Cerebellar nuclear complex (tissue), 1 donor: ENCODE measurements at places on chromosomes 11 and 22.

DNA sequence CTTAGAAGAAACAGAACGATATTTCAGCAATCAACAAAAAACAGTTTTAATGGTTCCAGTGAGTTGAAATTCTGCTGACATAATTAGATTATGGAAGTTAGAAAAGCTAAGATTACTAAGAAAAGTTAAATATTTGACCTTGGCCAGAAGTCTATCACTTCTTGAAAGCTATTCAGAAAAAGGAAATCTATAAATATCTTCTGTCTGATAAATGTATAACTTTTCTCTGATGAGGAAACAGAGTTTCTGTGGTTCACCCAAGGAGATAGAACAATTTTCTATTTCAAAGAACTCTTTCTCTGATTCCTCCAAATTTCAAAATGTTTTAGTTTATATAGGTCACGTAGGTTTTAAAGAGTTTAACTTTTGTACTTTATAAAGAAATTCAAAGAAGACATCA is 438.4 kb upstream of the CHORDC1 start:
- DNase-seq = no peak

DNA sequence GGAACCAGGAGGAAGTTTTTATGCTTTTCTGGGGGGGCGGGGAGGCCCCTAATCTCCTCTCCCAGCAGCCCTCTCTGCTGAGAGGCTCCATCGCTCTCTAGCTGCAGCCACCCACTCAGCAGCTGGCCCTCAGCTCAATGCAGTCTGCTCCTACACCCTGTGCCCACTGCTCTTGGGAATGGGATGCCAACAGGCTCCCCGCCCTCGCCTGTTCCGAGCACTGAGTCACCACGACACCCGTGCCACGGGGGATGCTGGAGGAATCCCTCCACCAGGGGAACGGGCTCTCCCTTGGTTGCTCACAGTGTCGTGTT is 23.5 kb upstream of the SUSD2 start:
- no peak for DNase-seq

GRCh38 chr22:24102366-24103200 is 78.7 kb upstream of the SUSD2 start:
- no peak for DNase-seq

- DNase-seq = no peak
These were observed 12.3 kb upstream of the ASRGL1 start for GRCh38 chr11:62324731-62325556.

GRCh38 chr11:102615077-102615893 is 9.8 kb downstream of the MMP20 start:
- no peak for DNase-seq

GRCh38 chr22:37910890-37911672 is 5.0 kb downstream of the MICALL1 start:
- DNase-seq = no peak

DNA sequence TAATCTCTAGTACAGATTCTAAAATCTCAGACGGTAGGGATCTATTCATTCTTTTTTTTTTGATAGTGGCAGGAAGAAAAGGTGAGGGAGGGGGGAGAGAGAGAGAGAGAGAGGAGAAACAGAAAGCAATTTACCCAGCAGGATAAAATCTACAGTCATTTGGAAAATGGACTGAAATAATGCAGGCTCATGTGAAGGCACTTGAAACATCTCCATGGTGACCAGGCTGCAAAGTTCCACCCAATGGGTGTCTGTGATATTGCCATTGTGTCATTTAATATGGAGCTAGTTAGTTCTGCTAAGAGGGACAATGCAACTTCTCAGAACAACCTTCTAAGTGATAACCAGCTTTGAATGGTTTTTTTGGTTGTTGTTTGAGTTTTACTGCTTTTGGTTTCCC is 165.2 kb upstream of the RAG2 start:
- no peak for DNase-seq

DNA sequence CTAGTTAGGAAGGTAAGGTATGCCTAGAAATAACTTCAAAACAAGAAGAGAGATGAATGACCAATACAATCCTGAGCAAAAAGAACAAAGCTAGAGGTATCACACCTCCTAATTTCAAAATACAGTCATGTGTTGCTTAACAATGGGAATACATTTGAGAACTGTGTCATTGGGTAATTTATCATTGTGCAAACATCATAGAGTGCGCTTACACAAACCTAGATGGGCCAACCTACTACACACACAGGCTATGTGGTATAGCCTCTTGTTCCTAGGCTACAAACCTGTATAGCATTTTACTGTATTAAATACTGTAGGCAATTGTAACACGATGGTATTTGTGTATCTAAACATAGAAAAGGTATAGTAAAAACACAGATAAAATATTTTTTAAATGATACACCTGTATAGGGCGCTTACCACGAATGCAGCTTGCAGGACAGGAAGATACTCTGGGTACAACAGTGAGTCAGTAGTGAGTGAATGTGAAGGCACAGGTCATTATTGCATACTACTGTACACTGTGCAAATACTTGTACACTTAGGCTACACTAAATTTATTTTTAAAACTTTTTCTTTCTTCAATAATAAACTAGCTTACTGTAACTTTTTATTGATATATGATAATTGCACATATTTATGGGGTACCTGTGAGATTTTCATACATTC is 48.2 kb downstream of the STK33 start:
- DNase-seq = no peak

GRCh38 chr11:100592619-100593260 is 94.3 kb upstream of the ARHGAP42 start:
- no peak for DNase-seq

DNA sequence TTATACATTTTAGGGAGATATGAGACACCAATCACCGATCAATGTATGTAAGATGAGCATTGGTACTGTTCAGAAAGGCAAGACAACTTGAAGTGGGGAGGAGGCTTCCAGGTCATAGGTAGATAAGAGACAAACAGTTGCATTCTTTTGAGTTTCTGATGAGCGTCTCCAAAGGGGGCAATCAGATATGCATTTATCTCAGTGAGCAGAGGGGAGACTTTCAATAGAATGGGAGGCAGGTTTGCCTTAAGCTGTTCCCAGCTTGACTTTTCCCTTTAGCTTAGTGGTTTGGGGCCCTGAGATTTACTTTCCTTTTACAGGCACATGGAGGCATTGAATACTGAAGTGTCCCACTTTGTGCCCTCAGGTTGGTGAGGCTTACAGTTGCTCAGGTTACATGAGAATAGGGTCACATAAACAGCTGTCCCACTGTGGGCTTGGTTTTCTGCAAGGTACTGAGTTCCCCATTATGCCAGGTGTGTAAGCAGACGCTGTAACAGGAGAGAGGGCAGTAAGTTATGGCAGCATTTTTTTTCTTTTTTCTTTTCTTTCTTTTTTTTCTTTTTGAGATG is 129.8 kb upstream of the SERPIND1 start:
- DNase-seq = no peak

DNA sequence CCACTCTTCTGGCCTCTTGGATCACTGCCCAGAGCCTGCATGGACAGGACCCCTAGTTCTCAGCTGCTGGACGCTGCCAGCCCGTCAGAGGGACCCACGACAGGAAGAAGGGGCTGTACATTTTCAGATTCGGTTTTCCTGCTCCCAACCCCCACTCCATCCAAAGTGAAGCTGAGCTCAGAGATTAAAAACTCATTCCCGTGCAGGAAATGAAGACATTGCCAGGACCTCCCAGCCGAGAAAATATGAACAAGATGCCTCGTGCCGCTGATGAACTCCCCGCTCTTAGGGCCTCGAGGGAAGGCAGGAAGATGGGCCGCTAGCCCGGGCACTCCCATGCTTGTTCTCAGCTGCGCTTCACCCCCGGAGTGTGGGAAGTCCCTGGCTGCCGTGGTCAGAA is 36.1 kb downstream of the RPUSD4 start:
- no peak for DNase-seq

- DNase-seq = no peak
These were observed 80.1 kb downstream of the SVIP start for GRCh38 chr11:22749536-22749935.

DNA sequence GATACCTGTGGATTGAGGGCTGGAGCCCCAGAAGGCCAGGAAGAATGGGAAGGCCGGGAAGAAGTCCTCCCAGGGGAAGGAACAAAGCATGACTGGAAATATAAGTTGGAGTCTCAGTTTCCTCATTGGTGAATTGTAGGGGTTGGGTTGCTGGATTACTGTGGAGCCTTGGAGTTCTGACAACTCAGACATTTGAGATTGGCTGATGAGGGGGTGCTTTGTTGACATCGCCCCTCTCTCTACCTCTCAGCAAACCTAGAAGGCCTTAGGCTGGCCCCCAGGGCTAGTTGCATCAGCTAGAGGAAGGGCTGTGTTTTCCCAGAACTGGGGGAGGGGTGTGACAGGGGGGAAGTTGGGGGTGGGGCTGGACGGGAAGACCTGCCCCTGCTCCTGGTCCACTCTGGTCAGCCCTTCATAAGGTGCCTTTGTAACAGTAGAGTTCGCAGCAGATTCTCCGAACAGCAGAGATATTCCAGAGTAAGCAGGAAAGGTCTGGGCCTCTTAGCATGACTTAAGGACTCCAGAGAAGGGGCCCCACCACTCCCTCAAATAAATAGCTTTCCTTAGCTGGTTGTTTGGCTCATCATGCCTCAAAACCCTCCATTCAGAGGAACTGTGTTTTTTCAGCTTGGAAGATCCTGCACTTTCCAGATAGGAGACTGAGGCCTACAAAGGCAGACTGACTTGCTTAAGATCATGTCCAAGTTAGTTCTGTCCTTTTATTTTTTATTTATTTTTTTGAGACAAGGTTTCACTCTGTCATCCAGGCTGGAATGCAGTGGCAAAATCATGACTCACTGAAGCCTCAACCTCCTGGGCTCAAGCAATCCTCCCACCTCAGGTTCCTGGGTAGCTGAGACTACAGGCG is 12.5 kb upstream of the THRSP start:
- DNase-seq = no peak

DNA sequence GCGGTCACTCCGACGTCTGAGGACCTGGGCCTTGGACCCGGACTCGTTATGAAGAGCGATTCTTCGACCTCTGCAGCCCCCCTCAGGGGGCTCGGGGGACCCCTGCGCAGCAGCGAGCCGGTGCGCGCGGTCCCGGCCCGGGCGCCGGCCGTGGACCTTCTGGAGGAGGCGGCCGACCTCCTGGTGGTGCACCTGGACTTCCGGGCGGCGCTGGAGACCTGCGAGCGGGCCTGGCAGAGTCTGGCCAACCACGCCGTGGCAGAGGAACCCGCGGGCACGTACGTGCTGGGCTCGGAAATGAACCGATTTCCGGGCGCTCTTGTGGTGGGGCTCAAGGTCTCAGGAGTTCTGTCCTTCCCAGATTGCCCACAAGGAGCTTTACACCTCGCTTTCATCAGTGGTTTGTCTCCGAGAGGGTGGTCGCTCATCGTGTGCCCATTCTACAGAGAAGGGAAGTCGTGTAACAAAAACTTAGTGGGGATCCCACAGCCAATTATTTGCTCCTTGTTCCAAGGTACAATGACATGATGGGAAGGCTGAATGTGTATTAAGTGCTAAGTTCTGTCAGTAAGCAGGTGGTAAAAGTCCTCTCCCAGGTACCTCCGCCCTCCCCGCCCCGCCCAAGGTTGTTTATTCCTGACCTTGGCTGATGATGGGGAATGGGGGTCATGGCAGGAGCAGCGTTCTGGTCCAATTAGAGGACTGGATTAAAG is 695 bp downstream of the PEX26 start:
- no peak for DNase-seq

- DNase-seq = no peak
These were observed 25.1 kb downstream of the B3GAT1 start for GRCh38 chr11:134386945-134387344.

DNA sequence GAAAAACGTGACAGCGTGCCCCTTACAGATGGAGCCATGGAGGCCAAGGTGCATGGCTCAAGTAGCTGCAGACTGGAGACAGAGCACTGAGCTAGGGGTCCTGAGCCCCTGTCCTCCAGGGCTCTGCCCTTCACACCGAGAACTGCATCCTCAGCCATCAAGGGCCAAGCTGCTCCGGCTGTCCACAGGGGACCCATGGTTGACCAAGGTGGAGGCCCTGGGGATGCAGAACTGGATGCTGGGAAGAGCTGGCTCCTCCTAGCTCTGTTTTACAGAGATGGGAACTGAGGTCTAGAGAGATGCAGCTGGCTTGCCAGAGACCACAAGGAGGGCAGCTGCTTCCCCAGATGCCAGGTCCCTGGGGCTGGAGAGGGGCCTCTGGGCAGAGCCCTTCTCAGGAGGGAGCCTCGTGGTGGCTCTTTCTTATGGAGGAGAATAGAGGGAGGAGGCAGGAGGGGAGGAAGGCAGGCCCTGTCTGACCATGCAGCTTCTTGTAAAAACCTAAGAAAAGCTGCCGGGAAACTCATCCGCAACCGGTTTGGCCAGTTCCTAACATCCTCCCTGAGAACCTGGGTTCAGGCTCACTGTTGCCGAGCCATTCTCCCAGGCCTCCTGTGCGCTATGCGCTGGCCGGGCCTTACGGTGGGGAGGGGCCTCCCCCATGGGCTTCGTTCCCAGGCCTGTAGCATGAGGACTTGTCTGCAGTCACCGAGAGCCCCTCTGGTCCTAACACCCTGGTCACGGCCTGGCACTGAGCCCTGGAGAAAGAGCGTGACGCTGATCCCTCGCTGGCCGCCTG is 80.6 kb downstream of the WNT7B start:
- no peak for DNase-seq

GRCh38 chr22:37278261-37278660 is 4.0 kb upstream of the CYTH4 start:
- no peak for DNase-seq

- no peak for DNase-seq
These were observed 93.8 kb upstream of the FGF3 start for GRCh38 chr11:69912911-69913451.
